AG09319 (cell line): ENCODE measurements at places on chromosomes 12 and 14.

DNA sequence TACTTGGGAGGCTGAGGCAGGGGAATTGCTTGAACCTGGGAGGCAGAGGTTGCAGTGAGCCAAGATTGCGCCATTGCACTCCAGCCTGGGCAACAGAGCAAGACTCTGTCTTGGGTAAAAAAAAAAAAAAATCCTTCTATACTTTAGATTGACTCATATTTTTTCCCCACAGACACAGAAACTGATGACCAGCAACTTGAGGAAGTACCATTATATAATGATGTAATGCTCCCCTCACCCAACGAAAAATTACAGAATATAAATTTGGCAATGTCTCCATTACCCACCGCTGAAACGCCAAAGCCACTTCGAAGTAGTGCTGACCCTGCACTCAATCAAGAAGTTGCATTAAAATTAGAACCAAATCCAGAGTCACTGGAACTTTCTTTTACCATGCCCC lies 24.3 kb upstream of the SNAPC1 start:
- DNase-seq = no peak

GRCh38 chr12:31029468-31029867 lies 44.2 kb upstream of the DDX11 start:
- DNase-seq = no peak

DNA sequence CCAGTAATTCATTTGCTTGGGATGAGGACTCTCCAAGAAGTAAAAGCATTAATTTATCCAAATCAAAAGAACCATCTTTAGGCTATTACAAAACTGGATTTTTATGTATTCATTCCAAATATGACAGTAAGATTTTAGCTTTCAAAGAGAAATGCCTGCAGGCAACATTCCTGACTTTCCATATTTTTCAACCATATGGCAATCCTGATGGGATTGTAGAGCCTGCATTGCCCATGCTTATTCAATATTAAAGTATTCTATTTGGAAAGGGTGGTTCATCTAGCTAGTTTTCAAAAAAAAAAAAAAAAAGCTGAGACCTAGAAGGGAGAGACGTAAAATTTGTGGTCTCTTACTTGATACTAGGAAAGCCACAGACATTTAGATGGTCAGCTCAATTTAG lies 1253.7 kb downstream of the LRFN5 start:
- DNase-seq = no peak

- no peak for DNase-seq
Observed at GRCh38 chr12:69329669-69330428, 18.3 kb upstream of the LYZ start.

DNA sequence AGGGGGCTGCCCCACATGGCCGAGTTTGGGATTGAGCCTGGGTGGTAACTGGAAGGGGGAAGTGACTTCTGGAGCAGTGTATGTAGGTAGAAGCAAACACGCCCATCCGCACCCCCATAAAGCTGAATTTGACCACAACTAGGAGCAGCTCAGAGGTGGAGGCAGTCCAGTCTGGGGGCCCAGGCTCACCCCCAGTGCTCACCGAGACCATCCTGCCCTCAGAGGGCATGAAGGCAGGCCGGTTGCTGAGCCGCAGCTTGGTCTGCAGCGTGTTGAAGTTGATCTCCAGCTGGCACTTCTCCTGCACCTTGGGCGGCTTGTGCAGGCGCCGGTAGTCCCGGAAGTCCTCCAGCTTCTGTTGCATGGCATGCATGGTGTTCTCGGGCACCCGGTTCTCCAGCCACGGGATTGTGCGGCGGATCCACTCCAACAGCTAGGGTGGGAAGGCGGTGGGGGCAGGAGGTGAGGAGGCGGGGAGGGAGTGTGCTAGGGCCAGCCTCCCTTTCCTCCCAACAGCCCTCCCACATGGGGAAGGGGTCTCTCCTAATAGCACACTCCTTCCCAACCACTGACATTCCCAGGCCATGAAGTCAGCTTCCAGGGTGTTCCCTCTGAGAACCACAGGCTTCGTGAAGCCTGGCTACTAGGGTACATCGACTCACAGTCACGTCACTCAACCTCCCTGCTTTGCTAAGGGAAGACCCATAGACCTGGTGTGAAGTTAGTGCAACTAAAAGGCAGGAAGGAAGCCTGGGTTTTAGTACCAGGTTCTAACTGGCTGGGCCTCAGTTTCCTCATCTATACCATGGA lies 87.0 kb downstream of the ACTN1 start:
- no peak for DNase-seq

DNA sequence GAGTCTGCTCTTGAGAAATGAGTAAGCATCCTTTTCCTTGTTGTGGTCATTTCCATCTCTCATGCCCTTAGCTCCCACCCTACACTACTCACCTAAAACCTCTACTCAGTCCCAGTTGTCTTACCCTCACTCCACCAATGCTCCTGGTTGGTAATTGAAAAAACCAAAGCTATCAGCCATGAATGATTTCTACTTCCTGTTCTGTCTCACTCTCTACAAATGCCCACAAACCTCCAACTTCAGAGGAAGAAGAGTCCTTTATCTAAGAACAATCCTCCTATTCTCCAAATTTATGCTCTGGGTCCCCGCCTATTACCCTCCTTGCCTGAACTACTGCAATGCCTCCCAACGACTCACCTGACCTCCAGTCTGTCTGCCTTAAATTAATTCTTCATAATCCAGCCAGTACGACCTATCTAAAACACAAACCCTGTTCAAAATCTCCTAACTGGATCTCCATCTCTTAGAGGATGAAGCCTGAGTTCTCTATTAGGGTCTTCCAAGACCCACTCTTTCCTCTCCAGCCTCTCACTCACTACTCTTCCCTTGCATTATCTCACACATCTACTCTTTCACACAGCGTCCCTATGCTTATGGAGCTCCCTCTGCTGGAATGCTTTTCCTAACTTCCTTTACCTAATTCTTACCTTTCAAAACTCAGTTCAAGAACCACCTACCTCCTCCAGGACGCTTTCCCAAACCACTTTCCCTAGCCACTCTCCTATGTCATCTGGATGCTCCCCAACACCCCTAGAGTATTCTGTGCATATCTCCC lies 2.2 kb downstream of the DHRS1 start:
- no peak for DNase-seq

DNA sequence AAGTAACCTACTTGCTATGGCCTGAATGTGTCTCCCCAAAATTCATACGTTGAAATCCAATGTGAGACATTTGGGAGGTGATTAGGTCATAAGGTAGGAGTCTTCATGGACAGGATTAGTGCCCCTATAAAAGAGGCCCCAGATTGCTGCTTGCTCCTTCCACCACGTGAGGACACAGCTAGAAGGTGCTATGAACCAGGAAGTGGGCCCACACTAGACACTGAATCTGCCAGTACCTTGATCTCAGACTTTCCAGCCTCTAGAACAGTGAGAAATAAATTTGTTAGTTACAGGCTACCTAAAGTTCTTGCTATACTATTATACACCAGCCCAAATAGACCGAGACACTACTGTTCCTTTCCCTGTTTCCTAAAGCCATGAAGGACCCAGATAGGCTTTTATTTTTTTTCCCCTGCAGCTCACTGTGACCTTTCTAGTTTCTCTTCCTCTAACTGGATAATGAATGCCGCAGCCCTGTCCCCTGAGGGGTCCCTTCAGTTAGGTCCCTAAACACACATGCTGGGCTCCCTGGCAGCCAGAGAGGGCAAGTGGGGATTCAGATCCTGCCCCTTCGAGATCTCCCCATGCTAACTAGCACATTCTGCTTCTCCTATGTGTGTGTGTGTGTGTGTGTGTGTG lies 19.3 kb downstream of the SLC25A3 start:
- DNase-seq = no peak

DNA sequence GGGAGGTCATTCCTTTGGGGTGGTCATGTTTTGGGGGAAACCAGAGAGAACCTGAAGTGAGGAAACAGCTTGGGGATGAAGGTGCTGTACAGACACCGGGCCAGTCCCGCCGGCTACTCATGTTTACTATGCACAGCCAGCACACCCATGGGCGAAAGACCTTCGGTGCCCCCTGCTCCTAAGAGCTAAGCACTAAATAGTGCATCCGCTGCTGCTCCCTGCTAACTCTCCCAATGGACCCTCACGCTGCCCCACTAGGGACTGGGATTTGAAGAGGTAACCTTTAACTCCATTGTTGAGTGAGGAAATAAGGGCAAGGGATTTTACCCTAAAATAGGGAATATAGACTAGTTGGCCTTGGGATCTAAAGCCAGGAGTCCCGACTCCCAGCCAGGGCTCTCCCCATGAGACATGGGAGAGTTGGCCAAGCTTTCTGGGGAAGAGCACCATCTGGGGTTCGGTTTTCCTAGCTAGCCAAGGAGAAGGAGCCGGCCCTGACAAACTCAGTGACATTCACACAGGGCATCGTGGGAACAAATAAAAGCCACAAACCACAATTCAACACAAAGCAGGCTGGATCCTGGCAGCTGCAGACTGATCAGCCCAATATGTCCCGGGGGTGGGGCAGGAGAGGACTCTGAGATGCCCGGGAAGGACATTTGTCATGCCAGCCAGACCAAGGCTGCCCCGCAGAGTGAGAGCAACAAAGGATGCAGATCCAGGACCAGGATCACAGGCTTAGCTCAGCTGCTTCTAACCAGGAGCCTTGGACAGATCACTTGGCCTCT lies 91.7 kb downstream of the SINHCAF start:
- DNase-seq = no peak
